T-helper 2 cell treated with Interferon-gamma antibody and Interleukin-4, amounts not matched to agents 100 ng/mL and 5 ng/mL, for 36 hours (primary cell): ENCODE measurements at places on chromosomes 4 and X. TPM values are rescaled to one million over a fixed set of nuclear protein-coding genes. Genes with fewer than 3 reads are reported as not detected.

Gene DRD5
- total RNA-seq = not detected in 2 replicates

Gene CTAG2
- not detected in 2 replicates for total RNA-seq

Gene COL25A1
- total RNA-seq = not detected in 2 replicates

Gene CLNK
- total RNA-seq = 0.09 TPM in 1 of 2 replicates, not detected in the other

Gene AGTR2
- total RNA-seq = not detected in 2 replicates

Gene SULT1E1
- not detected in 2 replicates for total RNA-seq

Gene SLC4A4
- 1.8 and 1.9 TPM in 2 replicates for total RNA-seq

Gene HS6ST2
- total RNA-seq = not detected in 2 replicates

Gene RAB40A
- total RNA-seq = 0.07 and 0.20 TPM in 2 replicates

Gene STS
- total RNA-seq = 1.7 and 2.0 TPM in 2 replicates

Gene S100G
- total RNA-seq = not detected in 2 replicates
